SK-N-SH treated with all-trans-retinoic acid at 6 μM for 48 hours (cell line): ENCODE measurements at places on chromosomes 4 and X.
A peak's percentile ranks its signal among the peaks of the same experiment; 100 is the strongest.

GRCh38 chr4:38055566-38055965 lies 95.4 kb downstream of the PTTG2 start:
- peak; percentile 47 for ATAC-seq

GRCh38 chr4:74410272-74410671 lies 34.7 kb upstream of the AREG start:
- ATAC-seq, result no peak

DNA sequence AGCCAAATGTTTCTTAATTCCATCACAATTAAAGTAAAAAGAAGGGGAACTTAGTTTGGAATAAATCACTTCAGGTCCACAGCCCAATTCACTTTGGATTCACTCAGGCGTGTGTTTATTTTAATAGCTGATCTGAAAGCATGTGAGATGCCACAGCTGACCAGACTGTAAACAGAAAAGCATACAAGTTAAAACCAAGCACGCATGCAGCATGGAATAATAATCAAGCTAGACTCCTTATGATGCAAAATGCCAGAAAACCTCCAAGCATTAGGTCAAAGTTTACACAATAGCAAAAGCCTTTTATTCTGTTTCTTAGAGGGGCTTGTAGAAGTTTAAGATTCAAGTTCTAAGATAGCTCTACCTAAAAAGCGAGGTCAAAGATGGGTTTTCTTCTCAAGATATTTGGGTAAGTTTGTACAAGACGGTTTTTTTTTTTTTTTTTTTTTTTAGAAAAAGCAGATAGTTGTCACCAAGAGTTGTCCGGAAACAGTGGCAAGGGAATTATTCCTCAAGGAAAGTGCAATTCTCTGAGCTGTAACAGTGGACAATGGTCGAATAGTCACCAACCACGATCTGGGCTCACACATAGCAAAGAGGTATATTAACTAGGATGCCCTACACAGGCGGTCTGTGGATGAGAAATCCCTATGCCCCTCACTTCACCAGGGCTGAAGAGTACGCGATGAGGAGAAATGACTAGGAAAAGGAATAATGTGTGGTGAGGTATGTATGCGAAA lies 763 bp upstream of the PRRG1 start:
- ATAC-seq, result peak; percentile 33

GRCh38 chr4:37656649-37657048 lies 29.5 kb downstream of the RELL1 start:
- ATAC-seq, result no peak

DNA sequence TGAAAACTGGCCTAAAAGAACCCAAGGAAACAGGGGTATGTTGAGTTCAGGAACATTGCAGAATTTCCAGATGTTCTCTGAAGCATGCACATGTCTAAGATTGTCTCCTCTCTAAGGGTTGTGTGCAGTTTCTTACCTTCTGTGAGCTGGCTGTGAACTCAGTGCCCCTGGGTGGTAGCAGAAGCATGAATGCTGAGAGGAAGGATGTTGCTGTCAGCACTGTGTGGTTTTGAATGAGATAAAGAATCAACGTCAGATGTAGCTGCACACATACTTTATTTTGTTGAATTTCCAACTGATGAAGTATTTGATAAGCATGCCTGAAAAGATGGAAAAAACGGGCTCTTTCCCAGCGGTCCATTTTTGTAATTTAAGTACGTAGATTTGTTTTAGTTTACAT lies 23.8 kb upstream of the CD38 start:
- no peak for ATAC-seq

- no peak for ATAC-seq
These were observed 1.7 kb upstream of the SLC2A9 start for GRCh38 chr4:10023050-10023419.

GRCh38 chrX:74520291-74520690 lies 94.1 kb downstream of the RLIM start:
- no peak for ATAC-seq

- peak; percentile 44 for ATAC-seq
These were observed 1.0 kb downstream of the OTUD4 start for GRCh38 chr4:145179281-145179860.

GRCh38 chrX:149312988-149313387 lies 192.1 kb downstream of the IDS start:
- no peak for ATAC-seq

- no peak for ATAC-seq
These were observed 50.9 kb downstream of the FAM193A start for GRCh38 chr4:2587213-2587823.

GRCh38 chr4:120517966-120518365 lies 404.6 kb downstream of the PRDM5 start:
- peak; percentile 95 for ATAC-seq

DNA sequence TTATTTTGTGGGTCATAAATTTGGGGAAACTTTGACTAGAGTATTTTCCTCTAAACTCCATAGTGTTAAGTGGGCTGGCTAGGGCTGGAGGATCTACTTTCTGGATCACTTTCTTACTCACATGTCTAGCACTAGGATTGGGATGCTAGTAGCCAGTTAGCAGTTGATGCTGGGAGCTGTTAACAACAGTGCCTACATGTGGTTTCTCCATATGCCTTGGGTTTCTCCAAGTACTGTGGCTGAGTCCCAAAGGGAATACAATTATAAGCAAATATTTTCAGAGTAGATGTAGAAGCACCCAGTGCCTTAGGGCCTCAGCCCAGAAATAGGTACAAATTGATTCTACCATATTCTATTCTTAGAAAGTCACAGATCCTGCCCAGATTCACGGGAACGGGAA lies 1614.9 kb downstream of the ARAP2 start:
- ATAC-seq, result no peak

GRCh38 chrX:133649651-133650050 lies 234.4 kb upstream of the GPC4 start:
- ATAC-seq, result no peak

DNA sequence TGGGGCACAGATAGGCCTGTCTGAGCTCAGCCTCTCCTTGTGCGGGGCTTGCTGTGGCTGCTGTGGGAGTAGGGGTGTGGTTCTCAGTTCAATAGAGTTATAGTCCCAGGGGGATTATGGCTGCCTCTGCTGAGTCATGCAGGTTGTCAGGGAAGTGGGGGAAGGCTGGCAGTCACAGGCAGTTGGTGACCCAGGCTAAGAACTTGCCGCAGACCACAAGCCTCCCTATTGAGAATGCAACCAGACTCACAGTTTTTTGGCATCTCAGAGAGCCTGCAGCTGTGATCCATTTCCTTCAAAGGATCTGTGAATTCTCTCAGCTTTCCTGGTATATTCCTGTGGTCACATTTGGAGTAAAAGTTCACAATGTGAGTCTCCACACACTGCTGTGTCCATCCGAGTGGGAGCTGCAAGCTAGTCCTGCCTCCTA lies 364.9 kb downstream of the ZNF674 start:
- ATAC-seq, result peak; percentile 92

- ATAC-seq, result no peak
These were observed 24.8 kb downstream of the CCNI start for GRCh38 chr4:77050962-77051361.

- no peak for ATAC-seq
These were observed 35.0 kb downstream of the AMMECR1 start for GRCh38 chrX:110282922-110283321.

GRCh38 chrX:41322821-41323603 lies 10.9 kb upstream of the DDX3X start:
- no peak for ATAC-seq

- ATAC-seq, result no peak
These were observed 54.1 kb upstream of the VEGFD start for GRCh38 chrX:15438332-15438731.

- no peak for ATAC-seq
These were observed 261.0 kb downstream of the BMPR1B start for GRCh38 chr4:95018785-95019184.

- ATAC-seq, result no peak
These were observed 307.6 kb upstream of the CTSO start for GRCh38 chr4:156261230-156261629.

GRCh38 chrX:2913118-2913517 lies 16.0 kb downstream of the ARSD start:
- no peak; the same call in 2 of the 3 replicates for ATAC-seq

GRCh38 chr4:92307866-92308265 lies 4.1 kb downstream of the GRID2 start:
- ATAC-seq, result no peak

- no peak for ATAC-seq
These were observed 17.0 kb downstream of the C4orf54 start for GRCh38 chr4:99640676-99641075.

GRCh38 chr4:31081366-31081765 lies 361.2 kb downstream of the PCDH7 start:
- no peak for ATAC-seq

GRCh38 chr4:84341559-84341958 lies 157.5 kb downstream of the NKX6-1 start:
- no peak for ATAC-seq

GRCh38 chrX:97854086-97854485 lies 970.4 kb downstream of the RPA4 start:
- no peak for ATAC-seq

DNA sequence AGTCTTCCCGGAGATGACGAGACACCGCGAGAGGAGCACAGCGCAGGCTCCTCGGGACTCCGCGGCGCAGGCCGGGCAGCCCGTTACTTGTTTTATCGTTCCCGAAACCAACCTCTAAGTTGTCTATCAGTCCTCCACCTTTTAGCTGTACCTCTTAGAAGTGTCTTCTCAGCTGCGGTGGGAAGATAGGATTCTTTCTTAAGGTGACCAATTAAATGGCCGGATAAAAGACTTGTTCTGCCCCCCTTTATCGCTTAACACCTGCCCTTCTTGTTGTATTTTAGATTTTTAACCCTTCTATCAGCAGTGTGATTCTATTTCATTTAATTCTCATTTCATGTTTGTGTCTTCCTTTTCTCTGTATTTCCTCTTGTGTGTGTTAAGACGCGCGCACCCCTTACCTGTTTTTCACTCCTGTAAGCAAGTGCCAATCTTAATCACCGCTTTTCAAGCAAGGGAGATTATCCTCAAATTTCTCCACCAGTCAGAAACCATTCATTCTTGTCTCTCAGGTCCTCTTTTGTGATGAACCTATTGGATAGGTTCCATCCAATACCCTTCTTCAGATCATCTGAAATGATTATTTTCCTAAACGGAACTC lies at the start of gene SLC9B2:
SLC9B2 (minus strand) TSS at position 15 of the 601 bp plus-strand sequence. CDS start 9,211 bp downstream, outside the sequence.
- peak; percentile 90 for ATAC-seq

GRCh38 chrX:70043685-70044084 lies 6.1 kb downstream of the AWAT2 start:
- ATAC-seq, result no peak

DNA sequence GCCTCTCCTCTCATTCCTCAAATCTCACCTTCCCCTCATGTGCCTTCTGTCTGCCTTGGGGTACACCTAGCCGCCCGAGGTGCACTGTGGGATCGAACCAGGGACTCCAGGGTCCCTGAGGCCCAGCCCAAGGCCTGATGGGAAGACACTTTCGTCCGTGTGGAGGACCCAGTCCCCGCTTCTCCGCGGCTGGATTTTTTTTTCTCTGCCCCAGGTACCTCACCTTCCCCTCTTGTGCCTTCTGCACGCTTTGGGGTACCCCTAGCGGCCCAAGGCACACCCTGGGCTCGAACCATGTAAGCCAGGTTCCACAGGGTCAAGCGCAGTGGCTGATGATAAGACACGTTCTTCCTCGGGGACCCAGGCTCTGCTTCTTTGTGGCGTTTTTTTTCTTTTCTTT lies 530.7 kb downstream of the CWH43 start:
- ATAC-seq, result no peak

DNA sequence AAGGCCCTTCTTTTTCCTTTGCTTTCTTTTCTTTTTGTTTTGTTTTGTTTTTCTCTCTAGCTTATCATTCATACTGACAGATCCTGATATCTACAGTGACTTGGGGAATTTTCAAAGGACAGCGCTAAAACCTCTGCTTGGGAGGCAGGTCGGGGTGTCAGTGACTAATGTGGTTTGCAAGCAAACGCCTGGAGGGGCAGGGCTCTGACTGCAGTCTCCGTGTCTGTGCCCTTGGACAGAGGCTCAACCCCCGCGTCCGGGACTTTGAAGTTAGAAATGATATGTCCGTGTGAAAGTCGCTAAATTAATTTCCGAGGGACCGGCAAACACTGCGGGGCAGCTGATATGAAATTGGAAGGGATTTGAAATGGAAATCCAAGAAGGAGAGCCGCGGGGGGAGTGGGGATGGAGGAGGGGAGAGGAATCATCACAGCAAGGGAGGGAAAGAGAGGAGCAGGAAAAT lies 312.4 kb downstream of the DHRSX start:
- ATAC-seq, result no peak

DNA sequence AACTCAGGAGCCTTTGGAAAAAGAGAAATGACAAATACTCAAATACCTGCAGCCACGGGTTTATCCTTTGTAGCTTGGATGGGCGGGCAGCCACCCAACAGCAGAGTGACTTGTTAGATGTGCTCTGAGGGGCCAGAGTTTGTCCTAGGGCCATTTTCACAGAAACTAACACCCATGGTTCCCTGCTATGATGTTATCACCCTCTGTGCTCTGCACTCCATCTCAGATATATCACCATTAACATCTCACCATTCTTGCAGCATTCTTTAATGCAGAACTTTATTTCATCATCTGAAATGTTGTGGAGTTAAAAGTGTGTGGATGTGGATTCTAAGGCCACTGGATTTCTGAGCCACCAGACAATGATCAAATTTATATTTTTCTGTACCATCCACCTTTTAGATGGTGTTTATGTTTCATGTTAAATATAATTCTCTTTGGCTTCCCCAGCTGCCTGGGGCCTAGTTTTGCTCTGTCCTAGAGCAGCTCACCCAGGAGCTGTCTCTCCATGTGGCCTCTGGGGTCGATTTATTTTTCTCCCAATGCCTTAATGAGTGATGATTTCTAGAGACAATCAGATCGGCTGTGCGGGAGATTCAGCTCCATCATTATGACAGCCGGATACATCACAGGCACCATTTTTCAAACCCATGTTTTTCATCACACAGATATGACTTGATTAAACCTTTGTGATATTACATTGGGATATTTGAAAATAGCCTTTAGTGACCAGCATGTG lies 380.8 kb downstream of the BCOR start:
- ATAC-seq, result peak; percentile 44; the same call in 1 of the 3 replicates

DNA sequence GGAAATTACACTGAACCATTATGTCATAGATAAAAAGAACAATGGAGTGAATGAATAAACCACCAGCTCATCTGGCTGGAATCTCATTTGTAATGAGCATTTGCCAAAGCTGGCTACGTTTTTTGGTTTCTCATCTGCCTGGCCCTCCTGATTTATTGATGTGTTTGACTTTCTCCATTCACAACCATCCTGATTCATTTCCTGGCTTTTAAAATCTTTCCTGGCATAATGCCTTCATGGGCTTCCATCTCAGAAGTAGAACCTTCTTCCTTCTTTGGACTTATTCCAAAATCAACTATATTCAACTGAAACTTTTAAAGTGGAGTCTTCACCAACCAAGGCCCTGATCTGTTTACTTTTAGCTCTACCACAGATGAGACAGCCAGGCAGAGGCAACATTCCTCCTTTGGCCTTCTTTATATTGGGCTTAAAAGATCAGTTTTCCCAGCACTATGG lies 36.0 kb upstream of the ARSJ start:
- ATAC-seq, result peak; percentile 93

- ATAC-seq, result no peak
These were observed 67.2 kb upstream of the IBSP start for GRCh38 chr4:87732033-87732765.

DNA sequence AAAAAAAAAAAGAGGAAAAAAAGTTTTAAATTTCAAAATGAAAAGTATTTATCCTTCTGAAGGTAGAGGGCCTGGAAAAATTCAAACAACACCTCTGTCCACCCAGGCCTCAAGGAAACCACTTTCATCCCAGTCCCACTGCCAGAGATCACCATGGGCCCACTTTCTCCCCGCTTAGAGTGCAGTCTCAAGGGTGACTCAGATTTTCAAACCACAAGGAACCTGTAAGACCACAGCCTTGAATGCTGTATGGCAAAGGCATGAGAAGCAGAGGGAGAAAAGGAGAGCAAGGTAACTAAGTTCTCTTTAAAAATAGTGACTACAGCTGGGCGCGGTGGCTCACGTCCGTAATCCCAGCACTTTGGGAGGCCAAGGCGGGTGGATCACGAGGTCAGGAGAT lies 87.9 kb upstream of the PACRGL start:
- no peak for ATAC-seq
